ENCODE measurements at places on chromosomes 3 and 15.

GRCh38 chr15:68730471-68730919 lies 90.2 kb downstream of the ANP32A start:
- DNase-seq = no peak

DNA sequence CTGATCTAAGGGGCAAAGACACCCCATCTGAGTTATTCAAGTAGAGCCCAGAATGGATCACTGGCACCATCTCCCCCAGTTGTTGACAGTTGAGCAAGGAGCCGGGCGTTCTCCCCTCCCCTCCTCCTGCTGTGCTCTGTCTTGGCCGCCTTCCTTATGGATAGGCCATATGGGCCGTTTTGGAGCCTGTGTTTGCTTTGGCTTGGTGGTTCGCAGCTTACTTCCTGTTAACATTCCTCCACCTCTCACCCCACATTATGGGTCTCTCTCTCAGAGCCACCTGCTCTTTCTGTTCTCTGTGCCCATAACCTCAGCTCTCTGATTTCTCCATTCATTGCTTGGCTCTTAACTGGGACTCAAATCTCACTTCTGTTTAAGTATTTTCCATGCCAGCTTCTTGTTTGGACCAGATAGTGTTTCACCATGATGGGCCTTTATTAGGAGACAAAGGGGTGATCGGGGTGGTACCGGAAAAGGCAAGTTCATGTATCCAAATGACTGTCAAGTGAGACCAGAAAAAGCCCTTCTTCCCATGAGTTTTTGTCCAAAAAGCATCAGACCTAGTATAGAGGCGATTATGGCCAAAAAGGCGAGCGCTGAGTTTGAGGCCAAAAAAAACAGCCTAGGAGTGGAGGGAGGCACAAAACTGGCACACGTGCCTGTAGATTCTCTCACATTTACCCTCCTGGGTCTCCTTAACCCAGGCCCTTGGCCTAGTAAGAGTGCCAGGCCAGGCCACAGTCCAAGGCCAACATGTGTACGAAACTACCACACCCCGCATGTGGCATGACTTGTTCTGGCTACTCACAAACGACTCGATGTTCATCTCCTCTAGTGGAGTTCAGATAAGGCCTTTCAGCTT lies 62.6 kb downstream of the DUT start:
- DNase-seq = peak; percentile 38

DNA sequence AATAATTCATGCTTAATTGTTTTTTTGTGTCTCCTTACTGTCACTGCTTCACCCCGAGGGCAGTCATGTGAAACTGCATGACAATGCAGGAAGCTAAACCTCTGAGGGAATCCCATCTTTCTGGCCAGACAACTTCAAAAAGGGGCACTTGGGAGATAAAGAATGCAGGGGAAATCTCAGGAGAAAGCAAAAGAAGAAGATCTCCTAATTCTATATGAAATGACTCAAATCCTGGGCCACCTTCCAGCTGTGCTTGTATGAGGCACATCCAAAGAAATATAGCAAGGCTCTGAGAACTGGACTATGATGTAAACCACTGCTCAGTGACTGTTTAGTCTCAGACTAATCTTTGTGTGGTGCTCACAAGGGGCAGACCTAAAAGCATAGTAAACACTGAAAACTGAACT lies 22.6 kb upstream of the UMPS start:
- DNase-seq = no peak

DNA sequence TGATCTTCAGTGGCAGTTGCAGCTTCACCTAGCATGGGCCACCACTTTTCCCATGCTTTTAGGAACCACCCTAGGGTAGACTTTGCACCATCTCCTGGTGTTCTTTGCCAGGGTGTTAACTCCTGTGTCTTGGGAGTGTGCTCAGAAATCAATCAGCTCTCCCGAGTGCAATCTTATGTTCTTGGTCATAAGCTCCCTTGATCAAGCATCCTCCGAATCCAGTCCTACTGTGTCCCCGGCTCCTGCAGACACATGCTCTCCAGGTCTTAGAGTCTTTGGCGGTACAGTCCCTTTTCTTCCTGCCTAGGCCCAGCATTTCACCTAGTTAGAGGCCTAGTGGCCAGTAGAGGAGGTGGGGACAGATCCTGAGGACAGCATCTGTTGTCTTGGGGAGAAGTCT lies 74.7 kb upstream of the SYN2 start:
- DNase-seq = no peak

DNA sequence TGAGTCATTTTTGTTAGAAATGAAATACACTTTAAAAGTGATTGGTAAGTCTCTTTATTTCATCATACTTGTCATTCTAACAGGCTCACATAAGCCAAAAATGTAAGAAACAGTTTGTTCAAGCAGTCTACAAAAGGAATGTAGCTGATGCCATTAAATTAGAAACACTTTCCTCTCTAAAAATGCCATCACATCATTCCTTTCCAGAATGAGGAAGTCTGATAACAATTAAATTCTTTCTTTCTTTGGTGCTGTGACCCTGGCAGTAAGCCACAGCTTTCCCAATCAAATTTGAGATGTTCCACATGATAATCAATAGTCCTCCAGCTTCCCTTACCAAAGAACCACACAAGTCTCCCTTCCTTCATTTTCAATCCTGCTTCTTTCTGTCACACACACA lies 9.4 kb upstream of the P2RY1 start:
- DNase-seq = no peak

GRCh38 chr15:70091726-70092463 lies 5.8 kb downstream of the TLE3 start:
- peak; percentile 65 for DNase-seq

DNA sequence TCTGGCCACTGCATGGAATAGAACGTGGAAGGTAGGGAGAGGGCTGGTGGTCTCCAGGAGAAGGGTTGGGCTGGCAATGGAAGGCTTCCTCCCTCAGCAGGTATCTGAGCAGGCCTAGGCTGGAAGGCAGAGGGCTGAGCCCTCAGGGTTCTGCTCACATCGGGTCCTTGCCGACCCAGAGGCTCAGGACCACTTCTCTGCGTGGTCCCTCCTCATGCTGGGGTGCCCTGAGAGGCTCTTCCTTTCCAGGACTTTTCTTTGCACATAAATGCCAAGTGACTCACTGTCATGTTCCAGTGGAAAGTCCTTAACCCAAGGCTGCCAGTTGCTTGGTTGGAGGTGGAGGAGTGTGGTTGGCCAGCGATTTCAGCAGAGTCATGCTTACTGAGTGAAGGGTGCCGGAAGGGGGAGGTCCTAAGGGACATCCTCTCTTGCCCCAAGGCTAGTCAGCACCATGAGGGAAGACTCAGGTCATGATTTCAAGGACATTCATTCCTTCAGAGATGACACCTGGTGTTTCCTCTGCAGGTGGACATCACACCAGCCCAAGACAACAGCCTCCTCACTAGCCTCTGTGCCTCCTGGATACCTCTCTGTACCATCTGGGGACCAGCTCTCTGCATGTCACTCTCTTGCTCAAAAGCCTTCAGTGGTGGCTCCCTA lies 8.2 kb downstream of the SLC6A6 start:
- DNase-seq = no peak

Data from NCI-H1092 (cell line).